Stimulated activated naive CD8-positive, alpha-beta T cell treated with anti-CD3 and anti-CD28 coated beads, Interleukin-15, amount 100 ng/mL, for 72 hours (primary cell): ENCODE measurements at places on chromosomes 13 and 19.
A peak's percentile ranks its signal among the peaks of the same experiment; 100 is the strongest.

DNA sequence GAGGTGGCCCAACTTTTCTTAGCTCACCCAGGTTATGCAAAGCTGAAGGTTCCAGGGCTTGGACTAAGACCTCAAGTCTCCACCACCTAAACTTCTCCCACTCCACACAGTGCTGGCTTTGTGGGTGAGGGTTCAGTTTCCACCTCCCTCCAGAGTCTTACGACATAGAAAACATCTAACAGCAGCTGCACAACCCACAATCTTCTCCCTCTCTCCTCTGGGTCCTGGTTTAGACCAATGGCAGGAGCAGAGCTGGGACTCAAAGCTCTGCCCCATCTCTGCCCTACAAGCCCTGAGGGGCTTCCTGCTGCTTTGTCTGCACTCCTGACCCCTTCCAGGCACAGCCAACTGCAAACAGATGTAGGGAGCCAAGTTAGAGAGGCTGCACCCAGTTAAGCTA is 16.0 kb downstream of the IRGC start:
- no peak for DNase-seq

DNA sequence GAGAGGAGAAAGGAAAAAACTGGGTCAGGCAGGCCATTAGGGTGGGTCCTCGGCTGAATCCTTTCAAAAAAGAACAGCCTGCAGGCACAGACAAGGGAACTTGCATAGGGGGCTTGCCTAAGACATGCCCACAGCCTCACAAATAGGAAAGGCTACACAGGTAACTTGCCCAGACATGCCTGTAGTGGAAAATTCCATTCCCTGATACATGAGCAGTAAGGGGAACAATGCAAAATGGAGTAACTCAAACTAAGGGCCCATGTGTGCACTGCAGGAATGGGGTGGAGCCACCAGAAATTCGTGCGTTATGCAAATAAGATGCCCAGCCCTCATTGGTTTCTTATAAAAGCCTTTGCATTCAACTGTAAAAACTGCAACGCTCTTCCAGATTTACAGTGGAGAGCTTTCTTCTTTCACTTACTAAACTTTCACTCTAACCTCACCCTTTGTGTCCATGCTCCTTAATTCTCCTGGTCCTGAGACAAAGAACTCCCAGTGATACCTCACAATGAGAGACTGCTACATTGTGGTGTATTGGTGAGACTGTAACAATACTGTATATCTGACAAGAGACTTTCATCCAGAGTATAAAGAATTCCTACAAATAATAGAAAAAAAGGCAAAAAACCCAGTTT is 59.5 kb upstream of the SLITRK1 start:
- no peak for DNase-seq

DNA sequence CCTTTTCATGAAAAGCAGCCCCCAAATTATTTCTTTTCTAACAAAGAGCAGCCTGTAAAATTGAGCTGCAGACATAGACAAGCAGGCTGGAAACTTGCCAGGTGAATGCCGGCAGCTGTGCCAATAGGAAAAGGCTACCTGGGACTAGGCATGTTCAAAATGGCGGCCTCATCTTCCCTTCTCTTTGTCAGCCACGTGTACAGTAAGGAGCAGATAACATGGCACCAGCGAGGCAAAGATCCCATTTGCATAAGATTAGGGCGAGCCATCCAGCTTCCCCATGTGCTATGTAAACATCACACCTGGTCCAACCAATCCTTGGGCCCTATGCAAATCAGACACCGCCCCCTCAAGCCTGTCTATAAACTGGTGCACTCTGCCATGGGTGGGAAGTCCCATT is 31.2 kb upstream of the CACNA1A start:
- no peak for DNase-seq

DNA sequence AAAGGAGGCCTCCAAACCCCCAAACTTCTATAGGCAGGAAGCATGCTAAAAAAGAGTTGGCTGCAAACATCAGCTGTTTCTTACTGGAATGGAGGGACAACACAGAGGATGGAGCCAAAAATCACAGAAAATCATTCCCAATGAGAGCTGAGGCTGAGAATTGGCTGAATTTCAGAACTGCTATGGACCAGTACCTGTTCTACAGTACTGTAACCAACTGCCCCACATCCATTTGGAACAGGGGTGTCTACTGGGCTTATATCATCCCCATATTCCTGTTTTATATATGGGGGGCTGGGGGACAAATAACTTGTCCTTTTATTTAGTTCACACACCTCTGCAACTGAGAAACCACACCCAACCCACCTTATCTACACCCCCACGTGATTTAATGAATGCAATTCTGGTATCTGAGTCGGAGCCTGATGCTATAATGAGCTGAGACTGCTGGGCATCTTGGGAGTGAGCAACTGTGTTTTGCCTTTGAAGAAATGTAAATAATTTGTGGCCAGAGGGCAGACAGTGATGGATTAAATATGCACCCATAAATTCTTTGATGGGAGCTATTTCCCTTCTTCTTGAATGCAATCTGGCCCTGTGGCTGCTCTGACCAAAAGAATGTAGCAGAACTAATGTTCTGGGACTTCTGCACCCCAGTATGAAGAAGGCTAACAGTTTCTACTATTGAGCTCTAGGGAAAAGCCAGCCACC is 82.6 kb downstream of the TBC1D4 start:
- no peak for DNase-seq

GRCh38 chr19:49056101-49056901 is 1.2 kb downstream of the CGB7 start:
- peak; percentile 66 for DNase-seq

GRCh38 chr19:27775395-27775794 is 1437.6 kb downstream of the UQCRFS1 start:
- no peak for DNase-seq

- no peak for DNase-seq
Measured at GRCh38 chr13:28356561-28357021, 138.3 kb downstream of the FLT1 start.

DNA sequence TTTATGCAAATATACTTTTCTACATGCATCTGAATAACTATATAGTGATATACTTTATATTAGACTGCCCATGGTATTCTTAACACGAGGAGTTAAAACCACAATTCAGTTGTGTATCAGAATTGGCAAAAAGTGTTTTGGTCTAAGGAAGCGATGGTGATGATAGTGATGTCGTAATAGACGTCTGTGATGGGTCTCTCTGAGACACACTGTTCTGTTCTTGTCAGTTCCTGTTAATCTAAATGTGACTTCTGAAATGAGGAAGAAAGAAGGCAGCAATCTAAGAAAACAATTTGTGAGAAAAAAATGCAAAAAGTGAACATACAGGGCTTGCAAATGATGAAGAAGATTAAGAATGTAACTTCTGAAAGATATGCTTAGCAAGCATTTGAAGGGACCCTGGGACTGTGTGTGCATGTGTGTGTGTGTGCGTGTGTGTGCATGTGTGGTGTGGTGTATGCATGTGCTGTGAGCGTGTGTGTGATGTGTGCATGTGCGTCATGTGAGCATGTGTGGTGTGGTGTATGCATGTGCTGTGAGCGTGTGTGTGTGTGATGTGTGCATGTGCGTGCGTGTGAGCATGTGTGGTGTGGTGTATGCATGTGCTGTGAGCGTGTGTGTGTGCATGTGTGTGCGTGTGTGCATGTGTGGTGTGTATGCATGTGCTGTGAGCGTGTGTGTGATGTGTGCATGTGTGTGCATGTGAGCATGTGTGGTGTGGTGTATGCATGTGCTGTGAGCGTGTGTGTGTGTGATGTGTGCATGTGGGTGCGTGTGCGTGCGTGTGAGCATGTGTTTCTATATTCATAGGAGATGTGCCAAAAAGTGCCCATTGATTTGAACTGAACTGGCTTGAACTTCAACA is 131.8 kb downstream of the IRS2 start:
- no peak for DNase-seq

GRCh38 chr13:77353995-77354394 is 27.1 kb upstream of the MYCBP2 start:
- DNase-seq = no peak

DNA sequence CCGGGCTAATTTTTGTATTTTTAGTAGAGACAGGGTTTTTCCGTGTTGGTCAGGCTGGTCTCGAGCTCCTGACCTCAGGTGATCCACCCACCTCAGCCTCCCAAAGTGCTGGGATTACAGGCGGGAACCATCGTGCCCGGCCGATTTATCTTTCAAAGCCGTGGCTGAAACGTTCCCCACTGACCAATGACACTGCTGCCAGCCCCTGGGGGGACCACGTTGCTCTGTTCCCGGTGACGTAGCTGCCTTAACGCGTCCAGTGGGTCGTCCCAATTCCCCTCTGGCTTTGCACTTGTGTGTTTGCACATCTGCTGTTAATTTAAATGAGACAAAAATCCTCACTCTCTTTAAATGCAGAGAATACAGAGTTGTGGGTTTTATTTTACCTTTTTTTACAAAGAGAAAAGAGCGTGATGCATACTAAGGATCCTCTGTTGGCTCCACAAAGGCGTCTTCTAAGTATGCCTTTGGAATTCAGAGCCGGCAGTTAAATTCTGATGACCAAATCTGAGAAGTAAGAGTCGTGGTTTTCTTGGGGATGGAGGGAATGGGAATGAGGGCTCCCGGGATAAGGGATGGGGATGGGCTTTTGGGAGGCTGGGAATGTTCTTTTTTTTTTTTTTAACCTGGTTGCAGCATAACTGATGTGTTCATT is 18.6 kb upstream of the LMTK3 start:
- no peak for DNase-seq

DNA sequence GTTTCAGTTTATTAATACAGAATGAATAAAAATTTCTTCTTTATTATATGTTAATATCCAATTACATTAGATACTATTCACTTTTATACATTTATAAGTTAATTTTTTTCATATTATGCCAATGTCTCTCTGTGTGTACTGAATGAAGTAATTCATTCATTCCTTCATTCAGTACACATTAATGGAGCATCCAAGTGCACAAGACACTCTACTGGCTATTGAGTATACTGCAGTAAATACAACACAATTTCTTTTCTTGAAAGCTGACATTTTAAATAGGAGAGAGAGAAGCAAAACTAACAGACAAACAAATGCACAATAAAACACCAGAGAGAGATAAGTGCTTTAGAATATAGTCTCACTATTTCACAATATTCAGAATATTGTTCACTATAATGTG is 1038.3 kb upstream of the SPRY2 start:
- no peak for DNase-seq

- DNase-seq = no peak
Measured at GRCh38 chr19:34960103-34960805, 3.8 kb downstream of the ZNF792 start.

- no peak for DNase-seq
Measured at GRCh38 chr19:51079481-51080110, 3.1 kb downstream of the KLK14 start.

DNA sequence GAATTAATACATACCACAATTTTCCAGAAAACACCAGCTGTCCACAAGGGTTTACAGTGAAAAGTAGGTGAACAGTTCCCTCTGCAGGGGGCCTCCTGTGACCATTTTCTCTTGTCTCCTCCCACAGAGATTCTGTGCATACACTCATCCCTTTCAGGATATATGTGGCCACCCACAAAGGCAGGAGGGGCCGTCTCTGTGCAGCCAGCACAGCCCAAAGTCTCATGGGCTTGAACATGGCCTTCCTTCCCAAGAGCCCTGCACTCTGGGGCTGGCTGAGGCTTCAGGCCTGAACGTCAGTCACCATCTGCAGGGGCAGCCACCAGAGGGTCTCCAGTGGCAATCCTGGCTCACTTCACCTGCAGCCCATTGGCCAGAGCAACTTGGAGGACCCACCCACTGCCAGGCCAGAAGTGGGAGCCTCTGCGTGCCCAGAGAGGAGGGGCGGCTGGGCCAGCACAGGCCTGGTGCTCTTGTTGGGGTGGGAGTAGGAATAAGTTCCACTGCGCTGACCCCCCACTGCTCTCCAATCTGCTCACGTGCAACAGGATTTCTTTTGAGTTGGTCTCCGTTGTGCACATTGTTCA is 25.1 kb downstream of the TMEM161A start:
- no peak for DNase-seq

DNA sequence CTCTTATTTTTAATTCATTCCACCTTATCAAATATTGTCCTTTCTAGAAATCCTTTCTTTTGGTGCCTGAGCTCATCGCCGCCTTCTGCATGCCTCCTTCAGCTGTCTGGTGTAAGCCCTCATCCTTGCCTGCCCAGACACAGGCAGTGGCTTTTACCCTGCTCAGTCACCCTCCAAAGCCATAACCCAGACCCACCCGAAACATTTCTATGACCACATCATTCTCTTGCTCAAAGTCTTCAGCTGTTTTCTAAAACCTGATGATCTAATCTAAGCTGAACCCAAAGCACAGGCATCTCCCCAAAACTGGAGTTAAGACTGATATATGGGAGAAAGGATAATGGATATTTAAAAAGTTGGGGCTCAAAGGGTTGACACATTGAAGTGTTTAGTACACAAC is 753.7 kb upstream of the SGCG start:
- DNase-seq = no peak
